Activated CD4-positive, alpha-beta T cell treated with anti-CD3 and anti-CD28 coated beads, Interleukin-2, amount 10 ng/mL, durations not matched to agents 7 days and 5 days (primary cell): ENCODE measurements at places on chromosomes 7 and 10.
A peak's percentile ranks its signal among the peaks of the same experiment; 100 is the strongest.

DNA sequence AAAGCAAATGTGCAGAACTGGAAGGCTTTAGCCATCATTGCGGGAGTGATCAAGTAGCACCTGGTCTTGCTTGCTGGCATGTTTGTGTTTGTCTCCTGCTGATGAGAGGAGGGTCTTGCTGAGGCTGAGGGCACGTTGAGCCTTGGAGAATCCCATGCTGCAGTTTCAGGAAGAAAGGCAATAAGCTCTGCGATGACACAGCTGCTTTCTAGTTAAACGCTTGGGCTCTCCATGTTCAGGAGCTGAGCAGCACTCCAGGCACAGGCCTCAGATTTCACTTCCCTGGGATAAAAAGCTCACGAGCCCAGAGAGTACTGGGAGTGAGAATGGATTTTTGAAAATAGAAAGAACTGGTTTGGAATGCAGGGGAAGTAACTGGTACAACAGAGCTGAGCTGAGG lies 100.8 kb downstream of the LRRC18 start:
- DNase-seq: no peak

DNA sequence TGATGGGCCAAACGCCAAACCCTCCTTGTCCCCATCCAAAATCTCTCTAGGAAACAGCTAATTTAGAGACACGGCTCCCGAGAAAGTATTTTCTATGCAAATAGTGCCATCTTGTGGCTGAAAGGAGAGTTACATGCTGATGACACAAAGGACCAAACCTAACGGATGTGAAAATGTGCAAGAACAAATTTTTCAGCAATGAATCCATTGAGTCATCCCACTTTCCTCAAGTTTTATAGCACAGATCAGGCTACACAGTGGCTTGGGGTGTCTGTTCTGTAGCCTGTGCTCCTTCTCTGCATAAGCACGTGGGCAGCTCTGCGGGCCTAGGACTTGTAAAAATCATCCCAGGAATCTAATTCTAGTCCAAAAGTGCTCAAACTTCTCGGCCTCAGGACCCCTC lies 154.8 kb upstream of the PRR15 start:
- DNase-seq: peak; percentile 72

DNA sequence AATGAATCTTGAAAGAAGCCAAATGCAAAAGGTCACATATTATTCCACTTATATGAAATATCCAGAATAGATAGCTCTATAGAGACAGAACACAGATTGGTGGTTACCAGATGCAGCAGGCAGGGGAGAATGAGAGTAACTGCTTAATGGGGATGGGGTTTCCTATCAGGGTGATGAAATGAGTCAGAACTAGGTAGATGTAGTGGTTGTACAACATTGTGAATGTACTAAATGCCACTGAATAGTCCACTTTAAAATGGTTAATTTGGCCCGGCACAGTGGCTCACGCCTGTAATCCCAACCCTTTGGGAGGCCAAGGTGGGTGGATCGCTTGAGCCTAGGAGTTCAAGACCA lies 9.4 kb upstream of the SLC25A28 start:
- no peak for DNase-seq

- DNase-seq: no peak
Measured at GRCh38 chr7:133584956-133585668, 332.2 kb downstream of the EXOC4 start.

DNA sequence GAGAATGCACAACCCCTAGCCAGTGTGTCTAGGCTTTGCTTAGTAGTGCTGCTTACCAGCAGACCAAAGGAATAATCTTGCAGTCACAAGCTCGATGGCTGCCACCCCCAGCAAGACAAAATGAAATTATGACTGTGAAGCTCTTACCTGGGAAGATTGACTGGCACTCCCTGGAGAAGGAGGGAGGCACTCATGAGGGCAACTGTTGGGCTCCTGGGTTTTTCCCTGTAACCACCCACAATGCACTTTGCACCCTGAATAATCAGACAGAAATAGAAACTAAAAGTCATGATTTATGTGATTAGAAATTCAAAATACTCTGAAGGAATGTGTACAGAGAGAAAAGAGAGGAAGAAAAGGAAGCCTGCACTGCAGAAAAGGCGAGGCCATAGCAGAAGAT lies 144.3 kb upstream of the DGKB start:
- no peak for DNase-seq

GRCh38 chr10:13416760-13417159 lies 68.7 kb upstream of the SEPHS1 start:
- no peak for DNase-seq

GRCh38 chr7:778271-778967 lies 51.3 kb upstream of the PRKAR1B start:
- no peak for DNase-seq

- DNase-seq: no peak
Measured at GRCh38 chr7:97422046-97422445, 304.5 kb downstream of the SDHAF3 start.

DNA sequence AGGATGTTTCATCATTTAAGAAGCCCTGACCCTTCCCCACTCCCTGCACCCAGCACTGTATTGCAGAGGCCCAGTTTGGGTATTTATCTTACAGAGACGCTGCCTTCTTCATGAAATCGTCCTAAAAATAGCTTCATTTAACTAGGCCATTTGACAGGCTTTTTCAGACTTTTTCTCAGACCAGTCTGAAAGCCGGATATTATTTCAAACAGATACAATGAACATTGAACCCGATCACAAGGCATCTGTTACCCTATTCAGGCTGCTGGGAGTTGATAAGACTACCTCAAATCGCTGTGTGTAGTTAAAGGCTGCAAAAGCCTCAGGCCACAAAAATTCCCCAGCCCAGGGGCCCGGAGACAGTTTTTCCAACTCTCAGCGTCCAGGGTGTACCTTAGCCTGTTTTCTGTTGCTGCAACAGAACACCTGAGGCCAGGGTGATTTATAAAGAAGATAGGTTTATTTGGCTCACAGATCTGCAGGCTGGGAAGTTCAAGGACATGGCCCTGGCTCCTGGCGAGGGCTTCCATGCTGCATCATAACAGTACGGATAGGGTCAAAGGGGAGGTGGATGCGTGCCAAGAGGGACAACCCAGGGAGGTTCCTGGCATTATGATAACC lies 130.7 kb upstream of the SH2B2 start:
- DNase-seq: no peak

- DNase-seq: no peak
Measured at GRCh38 chr10:53209944-53210611, 437.5 kb upstream of the MBL2 start.

GRCh38 chr10:8312079-8312478 lies 257.6 kb downstream of the GATA3 start:
- no peak for DNase-seq

- DNase-seq: no peak
Measured at GRCh38 chr10:44459671-44460070, 74.8 kb upstream of the CXCL12 start.

DNA sequence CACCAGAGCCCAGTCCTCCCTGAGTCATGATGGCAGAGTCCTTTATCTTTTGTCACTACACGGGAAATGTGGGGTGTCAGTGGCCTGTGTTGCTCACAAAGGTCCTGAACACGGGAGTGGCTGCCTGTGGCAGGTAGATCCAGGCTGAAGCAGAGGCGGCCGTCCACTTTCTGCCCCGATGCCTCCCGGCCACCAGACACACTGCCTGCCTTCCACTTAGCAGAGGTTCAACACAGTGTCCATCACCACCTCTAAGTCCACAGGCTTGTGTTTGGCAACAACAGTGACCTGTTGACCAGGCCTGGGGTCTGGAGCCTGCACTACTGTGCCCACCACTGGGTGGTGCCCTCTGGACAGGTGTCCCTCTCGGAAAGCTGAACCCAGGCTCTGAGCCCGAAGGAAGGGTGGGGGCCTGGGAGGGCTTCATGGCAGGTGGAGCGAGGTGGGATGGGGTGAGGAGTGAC lies 49.9 kb upstream of the CAMK2B start:
- DNase-seq: no peak

DNA sequence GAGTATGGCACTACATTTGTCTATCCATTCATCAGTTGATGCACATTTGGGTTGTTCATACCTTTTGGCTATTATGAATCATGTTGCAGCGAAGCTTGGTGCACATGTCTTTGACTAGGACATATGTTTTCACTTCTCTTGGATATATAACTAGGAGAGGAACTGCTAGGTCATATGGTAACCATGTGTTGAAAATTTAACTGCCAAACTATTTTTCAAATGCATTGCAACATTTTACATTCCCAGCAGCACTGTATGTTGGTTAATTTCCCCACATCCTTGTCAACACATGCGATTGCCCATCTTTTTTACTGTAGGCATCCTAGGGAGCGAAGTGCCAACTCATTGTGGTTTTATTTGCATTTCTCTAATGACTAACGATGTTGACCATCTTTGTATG lies 183.4 kb downstream of the PRKCQ start:
- no peak for DNase-seq

GRCh38 chr10:79142522-79143309 lies 74.0 kb downstream of the ZMIZ1 start:
- no peak for DNase-seq

DNA sequence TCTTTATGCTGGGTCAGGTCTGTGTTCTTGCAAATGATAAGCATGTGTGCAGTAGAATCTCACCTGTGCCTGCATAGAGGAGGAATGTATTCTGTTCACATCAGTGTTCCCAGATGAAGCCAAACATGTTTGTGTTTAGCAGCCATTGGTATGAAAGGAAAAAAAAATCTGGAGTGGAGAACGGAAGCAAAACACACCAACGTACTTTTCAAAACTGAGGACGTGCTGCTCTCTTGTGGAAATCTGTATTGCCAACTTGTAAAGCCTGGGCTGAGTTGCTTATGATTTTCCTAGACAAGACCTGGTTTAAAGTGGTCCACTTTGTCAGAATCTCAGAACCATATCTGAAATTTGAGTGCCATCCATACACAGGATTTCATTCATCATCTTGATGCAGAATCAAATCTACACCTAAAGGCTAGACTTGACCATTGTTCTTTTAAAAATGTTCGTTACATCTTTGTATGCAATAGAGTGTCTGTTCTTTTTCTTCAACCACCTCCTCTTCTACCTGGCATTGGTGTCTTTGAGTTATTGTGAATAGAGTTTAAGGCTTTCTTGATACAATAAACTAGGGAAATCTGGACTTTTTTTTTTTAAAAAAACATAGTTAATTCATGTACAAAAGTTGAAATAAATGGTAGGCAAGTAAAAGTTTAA lies 367.7 kb downstream of the PHF14 start:
- DNase-seq: no peak

DNA sequence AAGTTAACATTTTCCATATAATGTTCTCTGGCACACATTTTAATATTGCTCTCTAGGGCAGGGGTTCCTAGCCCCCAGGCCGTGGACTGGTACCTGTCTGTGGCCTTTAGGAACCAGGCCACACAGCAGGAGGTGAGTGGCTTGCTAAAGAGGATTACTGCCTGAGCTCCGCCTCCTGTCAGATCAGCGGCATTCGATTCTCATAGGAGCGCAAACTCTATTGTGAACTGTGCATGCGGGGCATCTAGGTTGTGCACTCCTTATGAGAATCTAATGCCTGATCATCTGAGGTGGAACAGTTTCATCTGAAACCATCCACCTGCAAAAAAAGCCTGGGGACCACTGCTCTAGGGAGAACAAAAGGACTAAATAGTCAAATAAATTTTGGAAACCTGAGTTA lies 65.7 kb downstream of the EXOC6 start:
- DNase-seq: no peak

- no peak for DNase-seq
Measured at GRCh38 chr10:78600121-78600665, 468.6 kb upstream of the ZMIZ1 start.

GRCh38 chr7:117283371-117283770 lies 39.5 kb downstream of the WNT2 start:
- no peak for DNase-seq

DNA sequence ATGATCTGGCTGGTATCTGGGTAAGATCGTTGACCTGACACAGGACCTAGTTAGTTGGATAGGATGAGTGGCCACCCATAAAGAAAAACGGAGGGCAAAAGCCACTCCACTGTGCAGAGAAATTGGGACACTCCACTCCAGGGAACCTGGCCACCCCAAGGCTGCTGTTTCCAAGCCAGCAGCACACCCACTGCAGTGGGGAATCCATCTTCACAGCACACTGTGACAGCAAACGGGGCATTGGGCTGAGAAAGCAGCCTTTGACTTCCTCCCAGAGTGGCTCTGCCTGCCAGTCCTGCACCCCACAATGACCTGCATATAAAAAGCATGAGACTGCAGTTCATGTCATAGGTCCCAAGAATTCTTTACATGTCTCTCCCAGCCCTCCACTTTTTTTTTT lies 52.9 kb downstream of the MTPN start:
- DNase-seq: no peak

DNA sequence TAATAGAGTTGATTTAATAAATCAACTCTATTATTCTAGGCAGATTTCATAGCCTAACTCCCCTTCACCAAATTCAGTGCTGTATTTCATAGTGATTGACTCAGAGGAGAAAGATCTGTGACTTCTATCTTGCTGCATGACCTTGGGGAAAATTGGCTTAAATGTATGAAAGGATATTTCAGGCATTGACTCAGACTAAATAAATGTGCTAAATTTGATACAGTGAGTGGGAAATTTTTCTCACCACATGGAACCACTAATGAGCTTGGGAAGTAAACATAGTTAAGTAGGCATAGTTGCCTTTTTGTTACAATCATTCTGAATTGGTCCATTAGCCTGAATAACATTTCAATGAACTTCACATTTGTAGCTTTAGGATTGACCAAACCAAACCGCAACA lies 89.0 kb upstream of the PRPS1L1 start:
- DNase-seq: no peak

DNA sequence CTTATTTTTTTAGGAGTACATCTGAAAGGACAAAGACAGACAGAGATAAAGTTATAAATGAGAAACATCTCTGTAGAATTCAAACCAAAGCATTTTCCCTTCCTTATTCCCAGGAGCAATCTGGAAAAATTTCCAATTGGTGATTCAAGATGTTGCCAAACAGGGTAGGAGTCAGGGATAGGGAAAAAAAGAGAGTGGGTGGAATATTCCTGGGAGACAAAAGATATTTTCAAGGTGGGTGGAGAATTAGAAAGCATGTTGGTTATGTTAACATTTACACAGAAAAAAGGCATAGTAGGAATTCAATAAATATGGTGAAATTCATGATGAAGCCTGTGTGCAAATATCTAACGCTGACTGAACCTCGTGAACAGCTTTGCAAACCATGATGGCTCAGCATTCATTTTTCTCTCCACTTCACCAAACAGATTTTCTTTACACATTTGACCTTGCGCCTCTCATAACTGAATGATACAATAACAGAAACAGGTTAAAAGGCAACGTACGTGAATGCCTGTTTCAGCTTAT lies 25.1 kb downstream of the SLC26A5 start:
- DNase-seq: no peak

DNA sequence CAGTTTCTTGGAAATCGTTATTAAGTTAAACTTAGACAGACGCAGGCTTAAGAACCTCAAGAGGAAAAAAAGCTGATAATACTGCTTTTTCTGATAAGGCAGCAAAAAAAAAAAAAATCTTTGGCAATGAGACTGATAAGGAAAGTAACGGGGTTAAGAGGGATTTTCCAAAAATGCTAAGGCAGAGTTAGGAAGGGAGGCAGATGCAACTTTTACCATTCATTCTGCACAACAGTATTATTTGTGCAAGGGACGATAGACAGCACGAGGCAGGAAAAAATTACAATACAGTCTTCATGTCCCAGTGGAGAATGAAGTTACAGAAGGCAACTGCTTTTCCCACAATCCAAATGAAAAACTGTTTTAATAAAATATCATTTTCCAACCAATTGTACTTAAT lies 194.0 kb downstream of the DOCK4 start:
- no peak for DNase-seq
